Fibroblast of lung (primary cell): ENCODE measurements at places on chromosomes 12 and 14. TPM values are rescaled to one million over a fixed set of nuclear protein-coding genes. Genes with fewer than 3 reads are reported as not detected.

DNA sequence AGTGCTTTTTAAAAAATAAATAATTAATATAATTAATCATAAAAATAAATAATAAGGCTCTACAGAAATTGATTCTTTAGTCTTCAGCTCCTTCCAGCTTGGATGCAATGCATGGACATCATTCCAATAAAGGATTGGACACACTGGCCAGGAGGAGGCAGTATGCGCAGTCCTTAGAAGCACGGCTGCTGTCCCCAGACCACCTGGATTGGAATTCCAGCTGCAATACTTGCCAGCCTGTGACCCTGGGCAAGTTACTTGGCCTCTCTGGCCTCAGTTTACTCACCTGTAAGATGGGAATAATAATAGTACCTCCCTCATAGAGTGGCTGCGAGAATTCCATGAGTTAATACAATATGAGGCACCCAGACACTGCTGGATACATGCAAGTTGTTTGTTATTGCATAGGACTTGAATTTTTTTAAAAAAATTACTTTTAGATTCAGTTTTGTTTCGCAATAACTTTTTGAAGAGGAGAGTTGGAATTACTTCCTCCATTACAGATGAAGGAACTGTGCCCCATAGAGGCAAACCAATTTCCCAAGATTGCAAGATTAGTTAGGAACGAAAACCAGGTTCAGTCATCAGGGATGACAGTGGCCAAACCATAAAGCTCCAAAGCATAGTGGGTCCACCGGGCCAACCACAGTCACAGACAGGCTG lies 12.2 kb downstream of the RPH3A start:
- no peaks in the 10 kb centered on the region for H3K4me1 ChIP-seq
- no peak for DNase-seq
- no peak overlapping the region for H3K27ac ChIP-seq
- no peaks in the 10 kb centered on the region for H3K27me3 ChIP-seq

The MLEC gene
- total RNA-seq = 90.1 and 120 TPM in 2 replicates

The SERPINA10 gene
- total RNA-seq = not detected in 2 replicates

GRCh38 chr12:4824380-4824779 lies 85.3 kb upstream of the KCNA1 start:
- H3K27me3 ChIP-seq = no peaks in the 10 kb centered on the region
- DNase-seq = peak; percentile 35
- H3K27ac ChIP-seq = no peak overlapping the region
- no peaks in the 10 kb centered on the region for H3K36me3 ChIP-seq

- H3K4me3 ChIP-seq = no peak overlapping the region
- no peaks in the 10 kb centered on the region for H3K4me1 ChIP-seq
- DNase-seq = no peak
- no peaks in the 10 kb centered on the region for H3K36me3 ChIP-seq
- H3K27ac ChIP-seq = no peak overlapping the region
Measured at GRCh38 chr12:78279567-78279966, 448.9 kb downstream of the NAV3 start.

DNA sequence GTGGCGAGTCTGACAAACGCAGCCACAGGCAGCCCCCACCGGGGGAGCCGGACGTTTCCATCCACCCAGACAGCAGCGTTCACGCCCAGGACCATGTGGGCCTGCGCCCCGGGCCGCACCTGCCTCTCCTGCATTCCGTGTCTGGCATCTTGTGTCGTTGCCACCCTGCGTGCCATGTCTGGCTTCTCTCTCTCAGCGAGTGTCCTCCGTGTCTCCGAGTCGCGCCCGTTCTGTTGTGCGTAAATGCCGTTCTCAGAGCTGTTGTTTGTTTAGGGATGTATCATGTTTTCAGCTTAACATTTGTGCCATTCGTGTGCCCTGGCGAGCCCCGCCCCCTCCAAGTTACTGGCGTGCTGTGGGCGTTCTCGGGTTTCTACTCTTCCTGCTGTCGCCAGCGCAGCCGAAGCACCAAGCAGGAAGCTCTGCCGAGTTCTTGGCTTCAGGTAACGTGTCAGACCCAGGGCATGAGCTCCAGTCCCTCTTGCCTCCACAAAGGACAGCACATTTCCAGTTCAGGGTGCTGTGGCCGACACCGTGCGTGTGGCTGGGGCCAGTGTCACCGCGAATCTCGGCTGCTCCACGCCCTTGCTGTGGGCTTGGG lies 34.6 kb downstream of the NOC4L start:
- no peak for DNase-seq
- peaks cover 13% of the 10 kb centered on the region for H3K27me3 ChIP-seq
- H3K4me1 ChIP-seq = no peaks in the 10 kb centered on the region
- H3K36me3 ChIP-seq = no peaks in the 10 kb centered on the region

GRCh38 chr12:30211743-30212142 lies 428.0 kb upstream of the TMTC1 start:
- H3K36me3 ChIP-seq = no peaks in the 10 kb centered on the region
- DNase-seq = no peak
- H3K4me3 ChIP-seq = no peak overlapping the region
- H3K27ac ChIP-seq = no peak overlapping the region
- no peaks in the 10 kb centered on the region for H3K4me1 ChIP-seq
- H3K27me3 ChIP-seq = no peaks in the 10 kb centered on the region

DNA sequence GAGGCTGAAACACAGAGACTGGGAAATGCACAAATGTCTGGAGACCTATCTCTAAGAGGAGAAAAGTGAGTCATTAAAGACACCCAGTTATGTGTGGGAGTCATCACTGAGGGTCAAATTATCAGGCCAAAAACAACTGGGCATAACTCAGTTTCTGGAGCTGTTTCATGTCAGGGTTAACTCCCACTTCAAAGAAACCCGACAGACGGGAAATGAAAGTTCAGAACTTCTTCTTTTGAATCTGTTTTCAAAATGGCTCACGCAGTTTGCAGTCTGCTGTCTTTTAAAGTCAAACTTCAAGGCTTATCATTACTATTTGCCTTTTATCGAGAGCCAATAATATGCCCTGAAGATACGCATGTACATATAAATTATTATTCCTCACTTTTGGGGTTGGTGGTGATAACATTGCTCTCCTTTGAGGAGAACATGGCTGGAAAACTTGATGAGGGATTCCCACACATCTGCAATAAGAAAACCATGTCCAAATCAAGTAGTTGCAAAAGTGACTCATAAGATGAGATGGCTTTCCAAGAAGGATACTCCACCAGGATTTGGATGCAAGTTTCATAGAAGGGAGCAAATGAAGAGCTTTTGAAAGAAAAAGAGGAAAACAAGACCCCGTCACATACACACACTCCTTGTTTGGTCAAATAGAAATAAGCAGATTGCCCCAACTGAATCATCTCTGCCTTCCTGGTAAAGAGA lies 341.4 kb downstream of the ADAMTS20 start:
- peak; percentile 24 for DNase-seq
- no peaks in the 10 kb centered on the region for H3K27me3 ChIP-seq
- H3K27ac ChIP-seq = no peak overlapping the region
- no peaks in the 10 kb centered on the region for H3K36me3 ChIP-seq
- H3K4me1 ChIP-seq = no peaks in the 10 kb centered on the region
- no peak overlapping the region for H3K4me3 ChIP-seq

DNA sequence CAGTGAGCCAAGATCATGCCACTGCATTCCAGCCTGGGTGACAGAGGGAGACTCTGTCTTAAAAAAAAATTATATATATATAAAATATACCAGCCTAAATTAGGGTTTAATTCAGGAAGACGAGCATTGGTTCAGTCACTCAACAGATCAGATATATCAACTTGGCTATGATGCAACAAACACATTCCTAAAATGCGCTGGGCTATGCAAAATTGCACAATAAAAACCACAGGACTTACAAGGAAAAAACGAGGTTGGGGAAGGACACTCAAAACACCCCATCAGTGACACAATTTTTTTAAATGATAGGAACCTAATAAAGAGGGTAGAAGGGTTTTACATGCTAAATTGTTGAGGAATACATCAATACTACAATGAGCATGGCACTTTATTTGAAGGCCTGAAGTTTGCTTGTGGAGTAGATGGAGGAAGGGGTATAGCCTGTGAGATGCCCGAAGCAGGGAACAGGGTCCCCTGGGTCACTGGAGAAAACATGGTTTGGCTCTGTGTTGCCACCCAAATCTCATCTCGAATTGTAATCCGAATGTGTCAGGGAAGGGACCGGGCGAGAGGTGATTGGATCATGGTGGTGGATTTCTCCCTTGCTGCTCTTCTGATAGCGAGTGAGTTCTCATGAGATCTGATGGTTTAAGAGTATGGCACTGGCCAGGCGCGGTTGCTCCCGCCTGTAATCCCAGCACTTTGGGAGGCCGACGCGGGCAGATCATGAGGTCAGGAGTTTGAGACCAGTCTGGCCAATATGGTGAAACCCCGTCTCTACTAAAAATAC lies 71.2 kb downstream of the TNFAIP2 start:
- H3K36me3 ChIP-seq = no peaks in the 10 kb centered on the region
- no peak overlapping the region for H3K27ac ChIP-seq
- H3K27me3 ChIP-seq = peaks cover 2% of the 10 kb centered on the region
- H3K4me3 ChIP-seq = no peak overlapping the region
- H3K4me1 ChIP-seq = peaks cover 8% of the 10 kb centered on the region

- H3K4me3 ChIP-seq = no peak overlapping the region
- no peaks in the 10 kb centered on the region for H3K36me3 ChIP-seq
- no peaks in the 10 kb centered on the region for H3K4me1 ChIP-seq
- DNase-seq = no peak
- no peak overlapping the region for H3K27ac ChIP-seq
Measured at GRCh38 chr14:97377550-97377949, 580.4 kb downstream of the VRK1 start.

The CRIP2 gene
- 37.5 and 68.5 TPM in 2 replicates for total RNA-seq

- no peaks in the 10 kb centered on the region for H3K36me3 ChIP-seq
- no peak overlapping the region for H3K4me3 ChIP-seq
- no peak for DNase-seq
- no peaks in the 10 kb centered on the region for H3K27me3 ChIP-seq
- H3K27ac ChIP-seq = no peak overlapping the region
Measured at GRCh38 chr12:116261525-116262100, 15.9 kb downstream of the MED13L start.

GRCh38 chr12:122858591-122859302 lies 23.5 kb downstream of the HIP1R start:
- H3K36me3 ChIP-seq = peaks cover 9% of the 10 kb centered on the region
- no peaks in the 10 kb centered on the region for H3K4me1 ChIP-seq
- no peak overlapping the region for H3K27ac ChIP-seq
- H3K4me3 ChIP-seq = no peak overlapping the region

DNA sequence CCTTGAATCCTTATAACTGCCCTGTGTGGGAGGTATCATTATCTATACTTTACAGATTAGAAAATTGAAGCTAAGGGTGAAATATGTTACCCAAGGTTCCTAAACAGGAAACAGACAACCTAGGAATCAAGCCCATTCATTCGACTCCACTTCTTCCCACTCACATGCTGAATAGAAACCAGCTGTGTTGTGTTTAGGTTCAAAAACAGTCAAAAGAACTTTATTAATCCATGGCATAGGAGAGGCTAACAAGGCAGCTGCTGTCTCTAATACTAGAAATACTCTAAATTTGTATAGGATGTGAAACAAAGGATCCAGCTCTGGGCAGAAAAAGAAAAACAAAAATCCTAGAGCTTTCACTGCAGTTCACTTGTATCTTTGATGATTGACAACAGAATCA lies 9.9 kb downstream of the AMDHD1 start:
- DNase-seq = no peak
- no peak overlapping the region for H3K4me3 ChIP-seq
- H3K36me3 ChIP-seq = no peaks in the 10 kb centered on the region
- no peak overlapping the region for H3K27ac ChIP-seq
- no peaks in the 10 kb centered on the region for H3K4me1 ChIP-seq
- H3K27me3 ChIP-seq = peaks cover 13% of the 10 kb centered on the region

DNA sequence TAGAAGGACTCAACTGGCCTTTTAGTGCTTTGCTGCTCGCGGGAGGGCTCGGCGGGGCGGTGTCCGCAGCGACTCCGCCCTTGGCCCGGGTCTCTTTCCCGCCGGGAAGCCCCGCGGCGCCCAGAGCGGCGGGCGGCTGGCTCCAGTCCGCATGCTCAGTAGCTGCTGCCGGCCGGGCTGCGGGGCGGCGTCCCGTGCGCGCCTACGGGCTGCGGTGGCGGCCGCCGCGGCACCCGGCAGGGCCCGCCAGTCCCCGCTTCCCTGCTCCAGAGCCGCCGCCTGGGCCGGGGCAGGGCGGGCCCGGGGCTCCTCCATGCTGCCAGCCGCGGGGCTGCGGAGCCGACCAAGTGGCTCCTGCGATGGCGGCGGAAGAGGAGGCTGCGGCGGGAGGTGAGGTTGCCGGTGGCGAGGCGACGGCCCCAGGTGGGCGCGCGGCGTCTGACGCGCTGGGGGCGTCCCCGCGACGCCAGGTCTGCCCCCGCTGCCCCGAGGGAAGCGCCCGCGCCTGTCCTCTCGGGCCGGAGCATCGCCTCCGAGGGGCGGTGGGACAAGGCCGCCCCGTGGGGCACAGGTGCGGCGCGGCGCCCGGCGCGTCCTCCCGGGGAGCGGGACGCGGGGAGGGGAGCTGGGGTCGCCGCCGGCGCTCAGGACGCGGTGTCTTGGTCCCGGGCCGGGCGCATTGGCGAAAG lies at the start of gene BMAL2:
Gene BMAL2, plus strand, starts transcription at position 123 of the 689 bp plus-strand sequence. Its CDS starts 237 bp downstream, at position 360.
- peak within 1 kb of the TSS; percentile 78 for H3K4me3 ChIP-seq
- peak within 1 kb of the TSS; percentile 81 for H3K27ac ChIP-seq
- H3K36me3 ChIP-seq = no peaks in the 10 kb centered on the region

DNA sequence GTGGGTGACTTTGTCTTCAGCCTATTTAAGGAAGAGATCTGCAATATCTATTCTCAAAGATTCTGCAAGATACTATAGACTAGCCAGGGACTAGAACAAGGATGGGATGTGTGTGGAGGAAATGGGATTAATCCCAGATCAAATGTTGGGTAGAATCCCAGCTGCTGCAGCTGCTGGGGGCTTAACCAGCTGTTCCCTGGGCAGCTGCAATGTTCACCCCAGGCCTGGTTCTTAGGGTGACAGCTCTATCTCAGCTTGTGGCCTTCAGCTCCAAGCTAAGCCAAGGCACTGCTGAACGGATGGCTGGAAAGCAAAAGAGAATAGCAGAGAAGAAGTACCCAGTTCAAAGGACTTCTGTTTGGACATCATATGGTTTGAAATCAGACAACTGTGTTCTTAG lies 10.0 kb upstream of the RHEBL1 start:
- no peak overlapping the region for H3K4me3 ChIP-seq
- H3K27me3 ChIP-seq = peaks cover 3% of the 10 kb centered on the region
- DNase-seq = no peak
- H3K4me1 ChIP-seq = no peaks in the 10 kb centered on the region

DNA sequence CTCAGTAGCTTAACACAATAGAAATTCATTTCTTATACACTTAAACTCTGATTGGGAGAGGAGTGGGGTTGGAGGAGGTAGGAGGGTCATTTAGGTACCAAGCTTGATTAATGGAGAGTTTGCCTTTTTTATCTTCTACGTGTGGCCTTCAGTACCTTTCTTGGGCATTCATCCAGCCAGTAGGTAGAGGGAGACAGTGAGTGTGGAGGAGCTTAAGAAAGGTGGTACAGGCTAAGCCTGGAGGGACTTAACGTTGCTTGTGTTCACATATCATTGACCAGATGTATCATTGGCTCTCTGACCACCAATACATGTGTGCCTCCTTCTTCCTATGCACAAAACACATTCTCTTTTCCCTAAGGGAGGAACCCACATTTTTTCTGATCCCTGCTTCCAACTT lies 232.9 kb upstream of the CRY1 start:
- no peaks in the 10 kb centered on the region for H3K4me1 ChIP-seq
- H3K4me3 ChIP-seq = no peak overlapping the region
- no peaks in the 10 kb centered on the region for H3K27me3 ChIP-seq
- DNase-seq = no peak
- H3K27ac ChIP-seq = no peak overlapping the region
